Epithelial cell of proximal tubule (primary cell): ENCODE measurements at places on chromosomes 11 and 22.
A peak's percentile ranks its signal among the peaks of the same experiment; 100 is the strongest.

- DNase-seq: no peak
These were observed 775 bp downstream of the FAM181B start for GRCh38 chr11:82732734-82733443.

DNA sequence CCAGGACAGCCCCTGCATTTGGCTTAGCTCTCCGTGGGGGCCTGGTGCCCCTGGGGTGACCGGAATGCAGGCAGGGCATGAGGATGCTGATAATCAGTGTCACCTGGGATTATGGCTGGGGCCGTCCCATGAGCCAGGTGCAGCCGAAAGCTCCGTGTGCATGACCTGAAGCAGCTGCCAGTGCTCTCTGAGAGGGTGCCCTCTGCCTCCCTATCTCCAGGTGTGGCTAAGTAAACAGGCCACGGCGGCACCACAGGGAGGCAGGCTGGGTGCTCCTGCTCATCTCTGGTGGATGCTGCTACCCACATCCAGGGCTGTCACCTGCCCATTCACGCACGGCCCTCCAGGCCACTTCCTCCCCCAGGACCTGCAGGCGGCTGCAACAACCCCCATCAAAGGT is 29.8 kb downstream of the DUSP8 start:
- no peak for DNase-seq

- DNase-seq: no peak
These were observed 4.2 kb upstream of the RPS19BP1 start for GRCh38 chr22:39536711-39537110.

DNA sequence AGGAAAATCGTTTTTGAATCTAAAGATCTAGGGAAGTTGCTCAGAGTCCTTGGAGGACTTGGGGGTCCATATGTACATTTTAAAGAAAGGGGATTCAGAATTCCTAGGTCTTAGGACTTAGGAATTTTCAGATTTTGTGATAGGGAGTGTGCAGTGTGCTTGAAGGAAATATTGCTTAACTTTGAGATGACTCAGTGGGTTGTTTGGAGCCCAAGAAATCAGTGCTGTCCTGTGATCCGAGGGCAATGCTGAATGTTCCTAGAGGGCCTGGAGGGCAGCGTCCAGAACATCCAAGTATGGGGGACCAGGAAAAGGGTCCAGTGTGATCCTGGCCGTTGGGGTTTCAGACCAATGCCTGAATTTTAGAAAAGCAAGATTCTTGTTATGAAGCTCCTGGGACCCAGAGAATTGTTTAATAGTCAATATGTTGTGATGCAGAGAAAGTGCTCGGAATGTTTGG is 3.1 kb upstream of the IGF2 start:
- peak; percentile 13 for DNase-seq

DNA sequence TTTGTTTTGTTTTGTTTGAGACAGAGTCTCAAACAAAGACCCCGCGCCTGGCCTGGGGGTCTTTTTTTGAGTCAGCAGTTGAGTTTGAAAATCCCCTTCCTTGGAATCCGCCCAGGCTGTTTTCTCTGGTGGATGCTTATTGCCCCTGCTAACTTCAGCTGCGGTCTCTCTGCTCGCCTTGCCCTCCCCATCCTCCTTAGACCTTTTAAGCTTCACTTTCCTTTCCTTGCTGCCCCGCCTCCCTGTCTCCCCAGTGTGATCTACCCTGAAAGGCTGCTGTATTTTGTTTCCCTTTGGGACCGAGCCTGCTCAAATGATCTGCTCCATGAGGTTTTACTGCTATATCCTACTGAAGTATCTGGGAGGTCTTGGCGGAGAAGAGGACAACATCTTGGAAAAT is 2.5 kb downstream of the USP18 start:
- no peak for DNase-seq

GRCh38 chr11:118872403-118872821 is 11.3 kb upstream of the CXCR5 start:
- no peak for DNase-seq

- no peak for DNase-seq
These were observed 14.0 kb downstream of the SGSM1 start for GRCh38 chr22:24819911-24820461.

DNA sequence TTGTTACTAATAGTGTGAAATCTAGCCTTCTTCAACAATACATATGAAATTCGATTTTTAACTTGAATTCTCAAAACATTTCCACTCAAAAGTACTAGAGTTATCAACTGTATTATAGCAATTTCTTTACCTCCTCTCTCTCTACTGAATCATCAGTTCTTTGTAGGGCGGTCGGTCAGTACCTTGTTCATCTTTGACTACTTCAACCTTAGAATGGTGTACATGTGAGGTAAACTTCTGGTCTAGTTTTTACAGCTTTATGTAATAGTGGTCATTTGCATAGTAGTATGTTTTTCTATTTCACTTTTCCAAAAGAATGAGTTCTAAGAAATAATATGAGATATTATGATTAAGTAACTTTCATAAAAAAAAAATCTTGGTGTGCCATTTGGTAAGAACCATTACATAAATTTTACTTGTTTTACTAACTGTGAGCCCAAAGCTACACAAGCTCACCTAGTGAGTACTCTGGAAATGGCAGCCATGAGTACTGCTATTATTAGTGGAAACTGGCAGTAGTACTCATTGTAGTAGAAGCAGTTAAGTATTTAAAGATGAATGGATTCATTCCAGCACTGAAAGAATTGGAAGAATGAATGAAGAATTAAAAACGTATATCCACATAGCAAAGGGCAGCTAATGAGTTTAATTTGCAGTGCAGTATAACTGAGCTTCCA is 30.1 kb downstream of the SESN3 start:
- DNase-seq: no peak

GRCh38 chr11:11978098-11978637 is 30.3 kb downstream of the DKK3 start:
- no peak for DNase-seq

GRCh38 chr22:45867118-45867905 is 109.7 kb downstream of the WNT7B start:
- no peak for DNase-seq

DNA sequence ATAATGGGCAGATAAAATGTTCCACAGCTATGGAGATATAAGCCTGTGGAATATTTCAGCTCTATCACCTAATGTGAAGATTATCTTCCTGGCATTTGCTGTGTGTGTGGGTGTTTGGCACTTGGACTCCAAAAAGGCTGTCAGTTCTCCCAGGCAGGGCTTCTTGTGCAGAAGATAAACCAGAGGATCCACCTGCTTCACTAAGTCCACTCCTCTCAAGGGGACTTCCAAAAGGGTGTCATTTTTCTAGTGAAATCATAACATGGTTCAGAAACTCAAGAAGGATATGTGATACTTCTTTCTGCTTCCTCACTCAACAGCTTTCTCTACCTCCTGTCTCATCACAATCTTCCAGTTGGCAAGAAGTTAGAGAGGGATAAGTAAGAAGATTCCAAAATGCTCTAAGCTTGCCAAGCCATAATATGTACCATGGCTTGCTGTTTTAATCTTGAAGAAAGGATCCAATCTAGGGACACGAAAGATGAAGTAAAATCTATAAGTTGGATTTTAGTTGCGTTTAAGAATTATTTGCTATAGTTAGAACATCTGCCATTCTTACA is 206.2 kb upstream of the MTMR2 start:
- DNase-seq: no peak

GRCh38 chr22:36334081-36334820 is 53.5 kb downstream of the MYH9 start:
- DNase-seq: no peak

- peak; percentile 19 for DNase-seq
These were observed 90.9 kb downstream of the LDLRAD3 start for GRCh38 chr11:36034551-36035331.

- no peak for DNase-seq
These were observed 66.2 kb downstream of the TNRC6B start for GRCh38 chr22:40243891-40244290.

GRCh38 chr22:17906978-17907747 is 117.2 kb downstream of the MICAL3 start:
- no peak for DNase-seq

- no peak for DNase-seq
These were observed 6.2 kb upstream of the SREBF2 start for GRCh38 chr22:41826430-41827383.
